ENCODE measurements at places on chromosomes 13 and 19. TPM values are rescaled to one million over a fixed set of nuclear protein-coding genes. Genes with fewer than 3 reads are reported as not detected.
A peak's percentile ranks its signal among the peaks of the same experiment; 100 is the strongest.

DNA sequence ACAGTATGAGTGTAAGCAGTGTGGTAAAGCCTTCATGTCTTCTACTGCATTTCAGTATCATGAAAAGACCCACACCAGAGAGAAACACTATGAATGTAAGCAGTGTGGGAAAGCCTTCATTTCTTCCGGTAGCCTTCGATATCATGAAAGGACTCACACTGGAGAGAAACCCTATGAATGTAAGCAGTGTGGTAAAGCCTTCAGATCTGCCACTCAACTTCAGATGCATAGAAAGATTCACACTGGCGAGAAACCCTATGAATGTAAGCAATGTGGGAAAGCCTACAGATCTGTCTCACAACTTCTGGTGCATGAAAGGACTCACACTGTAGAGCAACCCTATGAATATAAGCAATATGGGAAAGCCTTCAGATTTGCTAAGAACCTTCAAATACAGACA lies 12.8 kb downstream of the ZNF844 start:
- H3K4me1 ChIP-seq = no peaks in the 10 kb centered on the region
- no peak for DNase-seq
- no peak overlapping the region for H3K4me3 ChIP-seq
- peaks cover 71% of the 10 kb centered on the region for H3K36me3 ChIP-seq

DNA sequence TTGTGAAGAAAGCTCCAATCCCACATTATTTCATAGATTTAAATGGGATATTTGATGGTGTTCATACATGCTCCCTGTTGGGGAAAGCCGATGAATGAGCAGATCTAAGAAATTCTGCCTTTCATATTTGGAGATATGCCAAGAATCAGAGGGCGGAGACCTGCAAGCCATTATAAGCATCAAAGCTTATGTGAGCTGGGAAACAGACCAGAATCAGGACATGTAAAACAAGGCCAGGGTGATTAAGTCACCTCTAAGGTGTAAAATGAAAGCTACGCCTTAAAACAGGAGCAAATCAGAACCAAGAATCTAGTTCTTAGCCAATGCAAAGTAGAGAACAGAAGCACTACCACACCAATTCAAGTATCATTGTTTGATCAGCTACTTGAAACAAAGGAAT lies 392.4 kb downstream of the DCT start:
- H3K27ac ChIP-seq = no peak overlapping the region
- no peaks in the 10 kb centered on the region for H3K36me3 ChIP-seq
- no peak for DNase-seq

DNA sequence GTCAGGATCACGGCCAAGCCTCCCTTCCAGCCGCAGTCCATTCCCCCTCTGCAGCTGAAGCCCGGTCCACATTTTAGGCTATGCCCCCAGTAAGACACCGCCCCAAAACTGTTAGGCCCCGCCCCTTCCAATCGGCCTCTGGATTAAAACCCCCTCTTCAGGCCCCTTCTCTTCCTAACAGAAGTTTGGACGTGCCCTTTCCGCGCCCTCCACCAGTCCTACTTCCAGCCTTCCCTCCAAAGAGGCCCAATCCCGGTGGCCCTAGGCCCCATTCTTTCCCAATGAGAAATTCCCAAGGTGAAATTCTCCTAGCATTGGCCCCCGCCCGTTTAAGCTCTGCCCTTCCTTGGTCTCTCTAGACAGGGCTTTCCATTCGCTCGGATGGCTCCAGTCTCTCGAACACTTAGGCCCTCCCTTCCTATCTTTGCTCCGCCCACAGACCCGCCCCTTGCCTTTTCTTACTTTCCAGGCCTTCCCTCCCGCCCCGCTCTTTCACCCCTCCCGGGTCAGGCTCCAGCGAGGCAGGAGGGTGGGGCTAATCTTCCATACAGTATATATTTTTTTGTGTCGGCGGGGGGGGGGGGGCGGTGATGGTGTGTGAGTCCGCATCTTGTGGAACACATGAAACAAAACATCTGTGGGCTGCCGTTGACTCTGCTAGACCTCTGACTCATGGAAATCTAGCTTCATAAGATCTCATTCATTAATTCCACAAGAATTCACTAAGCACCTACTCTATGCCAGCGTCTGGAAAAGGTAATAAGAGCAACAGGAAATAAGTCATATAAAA lies 13.6 kb downstream of the LTBP4 start:
- peaks cover 22% of the 10 kb centered on the region for H3K36me3 ChIP-seq
- H3K4me1 ChIP-seq = peaks cover 38% of the 10 kb centered on the region
- H3K27me3 ChIP-seq = no peaks in the 10 kb centered on the region
- DNase-seq = peak; percentile 51
- peak overlapping the region; percentile 81 for H3K27ac ChIP-seq

DNA sequence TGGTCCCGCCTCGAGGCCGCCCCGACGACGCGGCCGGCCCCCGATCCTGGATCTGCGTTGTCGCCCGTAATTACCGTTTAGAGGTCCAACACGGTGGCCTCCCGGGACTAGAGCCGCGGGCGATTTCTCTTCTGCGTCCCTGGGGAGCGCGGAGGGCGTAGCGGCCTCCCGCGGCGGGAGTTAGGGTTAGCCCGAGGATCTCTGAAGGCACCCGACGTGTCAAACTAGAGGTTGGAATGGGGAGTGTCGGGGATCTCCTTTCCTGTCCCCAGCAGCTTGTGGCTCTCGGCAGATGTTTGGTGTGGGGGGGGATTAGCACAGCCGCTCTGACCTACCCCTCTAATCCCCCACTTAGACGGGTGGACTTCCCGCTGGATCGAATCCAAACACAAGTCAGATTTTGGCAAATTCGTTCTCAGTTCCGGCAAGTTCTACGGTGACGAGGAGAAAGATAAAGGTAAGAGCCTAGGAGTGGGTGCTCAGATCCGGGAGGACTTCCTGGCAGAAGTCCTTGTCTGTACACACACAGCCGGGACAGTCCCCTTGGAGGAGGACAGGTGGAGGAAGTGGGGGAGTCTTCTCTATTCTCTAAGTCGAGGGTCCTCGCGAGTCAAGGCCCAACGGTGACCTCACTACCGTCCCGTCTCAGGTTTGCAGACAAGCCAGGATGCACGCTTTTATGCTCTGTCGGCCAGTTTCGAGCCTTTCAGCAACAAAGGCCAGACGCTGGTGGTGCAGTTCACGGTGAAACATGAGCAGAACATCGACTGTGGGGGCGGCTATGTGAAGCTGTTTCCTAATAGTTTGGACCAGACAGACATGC lies 581 bp downstream of the CALR start:
- no peaks in the 10 kb centered on the region for H3K27me3 ChIP-seq
- H3K27ac ChIP-seq = peak overlapping the region; percentile 95
- H3K4me1 ChIP-seq = peaks cover 60% of the 10 kb centered on the region

- H3K27ac ChIP-seq = no peak overlapping the region
- no peak for DNase-seq
- peaks cover 5% of the 10 kb centered on the region for H3K27me3 ChIP-seq
- no peaks in the 10 kb centered on the region for H3K4me1 ChIP-seq
- H3K36me3 ChIP-seq = no peaks in the 10 kb centered on the region
These were observed 19.8 kb upstream of the SPART start for GRCh38 chr13:36366031-36366430.

DNA sequence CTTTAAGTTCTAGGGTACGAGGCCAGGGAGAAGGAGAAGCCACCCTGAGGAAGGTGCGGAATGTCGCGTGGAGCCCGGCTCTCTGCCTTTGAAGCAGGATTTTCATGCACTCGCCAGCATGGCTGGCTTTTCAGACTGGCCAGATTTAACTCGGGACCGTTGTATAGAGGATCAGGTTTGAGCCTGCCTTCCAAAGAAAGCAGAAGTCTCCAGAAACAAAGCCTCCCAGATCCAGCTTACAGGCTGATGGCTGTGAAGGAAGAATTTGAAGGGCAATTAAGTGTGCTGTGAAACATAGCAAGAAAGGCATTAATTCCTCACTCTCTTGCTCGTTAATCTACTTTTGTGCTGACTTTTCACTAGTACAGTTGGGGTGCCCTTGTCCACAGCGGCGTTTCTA lies 140.2 kb downstream of the SOX1 start:
- H3K4me1 ChIP-seq = no peaks in the 10 kb centered on the region
- no peak overlapping the region for H3K4me3 ChIP-seq
- DNase-seq = no peak

DNA sequence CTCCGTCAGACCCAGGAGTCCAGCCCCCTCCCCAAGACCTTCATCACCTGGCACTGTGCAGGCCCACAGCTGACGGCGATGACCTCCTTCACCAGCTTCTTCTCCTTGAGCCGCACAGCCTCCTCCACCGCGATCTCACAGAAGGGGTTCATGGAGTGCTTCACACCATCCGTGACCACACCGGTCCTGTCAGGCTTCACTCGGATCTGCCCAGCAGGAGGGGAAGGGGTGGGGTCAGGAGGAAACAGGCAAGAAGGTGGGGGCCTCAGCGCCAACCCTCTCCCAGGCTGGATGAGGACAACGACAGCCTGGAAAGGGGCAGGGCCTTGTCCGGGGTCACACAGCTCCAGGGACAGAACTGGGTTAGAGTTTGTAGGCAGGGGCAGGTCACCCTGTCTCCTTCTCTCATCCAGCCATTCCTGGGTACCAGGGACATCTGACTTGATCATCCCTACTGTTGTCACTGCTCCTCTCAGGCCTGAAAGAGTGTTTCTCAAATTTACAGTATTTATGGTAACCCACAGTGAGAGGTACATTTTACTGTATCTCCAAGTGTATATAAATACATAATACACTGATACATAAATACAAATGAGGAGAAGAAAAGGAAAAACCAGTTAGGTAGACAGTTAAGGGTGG lies 12.0 kb downstream of the ETFB start:
- H3K27me3 ChIP-seq = no peaks in the 10 kb centered on the region
- H3K36me3 ChIP-seq = peaks cover 33% of the 10 kb centered on the region
- no peak overlapping the region for H3K27ac ChIP-seq
- H3K4me3 ChIP-seq = no peak overlapping the region
- no peak for DNase-seq

- no peaks in the 10 kb centered on the region for H3K36me3 ChIP-seq
- H3K27me3 ChIP-seq = peaks cover 11% of the 10 kb centered on the region
- no peak overlapping the region for H3K4me3 ChIP-seq
These were observed 20.4 kb downstream of the MISP start for GRCh38 chr19:771332-771785.

DNA sequence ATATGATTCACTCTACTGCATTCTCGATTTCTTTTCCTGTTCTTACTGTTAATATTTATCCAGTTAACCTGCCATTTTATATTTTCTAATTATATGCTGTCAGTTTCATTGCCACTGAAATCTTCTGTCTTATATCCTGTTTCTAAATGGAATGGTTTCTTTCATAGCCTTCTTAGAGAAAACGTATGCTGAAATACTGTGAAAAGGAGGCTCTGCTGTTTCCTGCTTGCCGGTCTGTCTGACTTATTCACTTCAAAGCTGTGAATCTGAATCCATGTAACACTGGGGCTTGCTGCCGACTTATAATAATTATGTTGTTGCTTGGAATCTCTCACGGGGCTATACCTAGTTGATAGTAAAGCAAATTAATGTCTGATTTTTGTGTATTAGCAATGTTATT lies 80.0 kb downstream of the GPR12 start:
- H3K4me1 ChIP-seq = no peaks in the 10 kb centered on the region
- no peak for DNase-seq
- H3K27me3 ChIP-seq = peaks cover 12% of the 10 kb centered on the region
- H3K27ac ChIP-seq = no peak overlapping the region
- H3K4me3 ChIP-seq = no peak overlapping the region

DNA sequence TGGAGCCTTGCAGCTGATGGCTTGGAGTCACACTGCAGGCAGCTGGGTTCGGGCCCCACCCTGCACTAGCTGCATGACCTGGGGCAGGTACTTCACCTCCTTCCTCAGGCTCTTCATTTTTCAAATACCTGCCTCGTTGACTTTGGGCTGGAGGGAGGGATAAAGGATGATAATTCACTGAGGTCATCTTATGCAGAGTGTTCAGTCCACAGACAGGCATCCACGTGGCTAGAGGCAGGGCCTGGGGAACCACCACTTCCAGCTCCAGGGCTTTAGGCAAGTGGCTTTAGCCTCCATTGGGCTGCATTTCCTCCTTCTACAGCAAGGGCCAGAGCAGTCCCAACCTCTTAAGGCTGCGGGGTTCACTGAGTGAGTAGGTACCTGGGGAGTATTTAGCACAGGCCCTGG lies 84.8 kb downstream of the SIPA1L3 start:
- peaks cover 25% of the 10 kb centered on the region for H3K36me3 ChIP-seq
- no peak overlapping the region for H3K4me3 ChIP-seq
- peak overlapping the region; percentile 78 for H3K27ac ChIP-seq
- DNase-seq = no peak
- peaks cover 69% of the 10 kb centered on the region for H3K4me1 ChIP-seq
- no peaks in the 10 kb centered on the region for H3K27me3 ChIP-seq

DNA sequence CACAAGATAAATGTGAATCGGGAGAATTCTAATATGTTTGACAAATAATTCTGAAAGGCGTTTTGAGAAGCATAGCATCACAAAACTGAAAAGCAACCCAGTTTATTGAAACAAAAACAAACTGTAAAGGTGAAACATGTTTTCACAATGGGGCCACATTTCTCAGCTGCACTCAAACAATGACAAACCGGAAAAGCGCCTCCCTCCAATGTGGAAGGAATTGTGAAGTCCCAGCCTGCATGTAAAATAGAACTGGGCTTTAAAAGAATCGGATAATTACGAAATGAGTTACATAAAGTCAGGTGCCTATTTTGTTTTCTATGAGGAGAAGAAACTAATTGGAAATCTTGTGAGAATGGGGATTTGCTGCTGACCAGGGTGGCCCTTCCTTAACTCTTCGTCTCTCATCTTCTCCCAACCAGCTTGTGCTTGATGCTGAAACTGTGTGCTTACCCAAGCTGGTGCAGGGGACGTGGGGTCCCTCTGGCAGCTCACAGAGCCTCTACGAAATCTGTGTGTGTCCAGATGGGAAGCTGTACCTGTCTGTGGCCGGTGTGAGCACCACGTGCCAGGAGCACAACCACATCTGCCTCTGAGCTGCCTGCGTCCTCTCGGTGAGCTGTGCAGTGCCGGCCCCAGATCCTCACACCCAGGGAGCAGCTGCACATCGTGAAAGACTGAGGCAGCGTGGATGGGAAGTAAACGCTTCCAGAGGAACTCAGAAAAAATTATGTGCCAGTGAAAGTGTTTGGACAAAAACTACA lies 109.4 kb downstream of the SACS start:
- DNase-seq = no peak
- H3K27me3 ChIP-seq = no peaks in the 10 kb centered on the region
- H3K4me3 ChIP-seq = no peak overlapping the region

DNA sequence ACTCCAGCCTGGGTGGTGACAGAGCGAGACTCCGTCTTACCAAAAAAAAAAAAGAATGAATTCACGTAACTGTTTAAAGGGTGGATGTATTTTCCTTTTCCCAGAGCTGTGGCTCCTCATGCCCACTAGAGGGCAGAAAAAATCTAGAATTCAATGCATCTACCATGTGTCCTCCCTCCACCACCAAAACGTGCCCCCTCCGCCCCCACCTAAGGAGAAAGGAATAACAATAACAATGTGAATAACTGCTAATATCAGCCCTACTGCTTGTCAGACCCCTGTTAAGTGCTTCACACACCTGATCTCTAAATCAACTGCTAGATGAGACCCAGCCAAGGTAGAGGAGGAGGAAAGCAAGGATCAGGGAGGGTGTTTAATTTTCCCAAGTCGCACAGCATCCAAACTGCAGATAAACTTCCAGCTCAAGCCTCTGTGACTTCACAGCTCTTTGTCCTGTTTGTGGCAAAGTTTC lies 20.2 kb upstream of the PNMA8B start:
- peaks cover 3% of the 10 kb centered on the region for H3K4me1 ChIP-seq
- H3K4me3 ChIP-seq = no peak overlapping the region
- DNase-seq = no peak
- H3K27ac ChIP-seq = no peak overlapping the region
- peaks cover 19% of the 10 kb centered on the region for H3K27me3 ChIP-seq

KLF1 gene
- total RNA-seq = 0.12 TPM

PTGER1 gene
- not detected for total RNA-seq

DAND5 gene
- total RNA-seq = not detected

METTL21C gene
- total RNA-seq = not detected

LILRB2 gene
- 7.9 TPM for total RNA-seq

PSG11 gene
- not detected for total RNA-seq

SIGLECL1 gene
- total RNA-seq = not detected

PRDX2 gene
- total RNA-seq = 53.1 TPM

ADPRHL1 gene
- 0.84 TPM for total RNA-seq

SHANK1 gene
- not detected for total RNA-seq
